ENCODE measurements at places on chromosomes 11 and 22.
A peak's percentile ranks its signal among the peaks of the same experiment; 100 is the strongest.

GRCh38 chr11:35971841-35972422 lies 28.1 kb downstream of the LDLRAD3 start:
- no peak for DNase-seq

GRCh38 chr11:110463153-110463552 lies 33.4 kb downstream of the FDX1 start:
- DNase-seq: peak; percentile 43

DNA sequence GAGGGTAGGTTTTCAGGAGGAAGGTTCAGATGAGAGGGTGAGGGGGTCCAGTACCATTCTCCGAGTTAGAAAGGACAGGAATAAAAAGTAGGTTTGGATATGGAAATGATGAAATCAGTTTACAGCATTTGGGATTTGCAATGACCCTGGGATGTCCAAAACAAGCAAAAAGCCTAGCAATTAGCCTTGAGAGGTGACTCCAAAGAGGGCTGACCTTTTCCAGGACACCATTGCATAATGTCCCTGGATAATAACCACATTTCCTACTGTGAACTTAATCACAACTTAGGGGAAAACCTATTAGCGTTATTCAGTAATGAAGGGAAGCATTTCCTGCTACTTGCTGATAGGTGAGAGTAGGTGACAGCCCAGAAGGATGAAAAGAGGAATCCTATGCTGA lies 101.4 kb upstream of the ARHGAP42 start:
- DNase-seq: no peak

- no peak for DNase-seq
Measured at GRCh38 chr11:85379066-85379465, 248.1 kb downstream of the DLG2 start.

- DNase-seq: no peak
Measured at GRCh38 chr22:29207562-29208501, 2.1 kb downstream of the EMID1 start.

- DNase-seq: peak; percentile 1
Measured at GRCh38 chr11:67732045-67732787, 57.8 kb upstream of the ALDH3B2 start.

- no peak for DNase-seq
Measured at GRCh38 chr11:35042224-35042623, 96.7 kb upstream of the CD44 start.

DNA sequence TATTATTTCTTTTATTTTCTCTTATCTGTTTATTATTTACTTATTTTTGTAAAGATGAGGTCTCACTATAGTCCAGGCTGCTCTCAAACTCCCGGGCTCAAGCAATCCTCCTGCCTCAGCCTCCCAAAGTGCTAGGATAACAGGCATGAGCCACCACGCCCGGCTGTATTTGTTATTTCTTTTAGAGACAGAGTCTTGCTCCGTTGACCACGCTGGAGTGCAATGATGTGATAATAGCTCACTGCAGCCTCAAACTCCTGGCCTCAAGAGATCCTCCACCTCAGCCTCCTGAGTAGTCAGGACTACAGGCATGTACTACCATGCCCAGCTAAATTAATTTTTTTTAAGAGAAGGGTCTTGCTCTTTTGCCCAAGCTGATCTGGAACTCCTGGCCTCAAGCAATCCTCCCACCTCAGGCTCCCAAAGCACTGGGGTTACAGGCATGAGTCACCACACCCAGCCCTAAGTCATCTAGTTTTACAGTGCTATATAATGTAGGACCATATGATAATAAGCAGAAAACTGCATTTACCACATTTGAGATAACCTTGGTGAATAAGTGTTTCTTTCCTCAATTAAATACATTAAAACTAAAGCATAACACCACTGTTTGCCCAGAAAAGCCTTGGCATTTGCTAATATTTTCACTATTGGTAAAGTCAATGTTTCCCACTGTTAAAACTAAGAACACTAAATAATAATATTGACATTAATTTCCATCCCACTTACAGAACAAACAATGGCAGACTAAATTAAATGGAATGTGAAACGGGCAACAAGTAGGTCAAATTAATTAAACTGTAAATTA lies 127.5 kb downstream of the SIK3 start:
- DNase-seq: no peak

DNA sequence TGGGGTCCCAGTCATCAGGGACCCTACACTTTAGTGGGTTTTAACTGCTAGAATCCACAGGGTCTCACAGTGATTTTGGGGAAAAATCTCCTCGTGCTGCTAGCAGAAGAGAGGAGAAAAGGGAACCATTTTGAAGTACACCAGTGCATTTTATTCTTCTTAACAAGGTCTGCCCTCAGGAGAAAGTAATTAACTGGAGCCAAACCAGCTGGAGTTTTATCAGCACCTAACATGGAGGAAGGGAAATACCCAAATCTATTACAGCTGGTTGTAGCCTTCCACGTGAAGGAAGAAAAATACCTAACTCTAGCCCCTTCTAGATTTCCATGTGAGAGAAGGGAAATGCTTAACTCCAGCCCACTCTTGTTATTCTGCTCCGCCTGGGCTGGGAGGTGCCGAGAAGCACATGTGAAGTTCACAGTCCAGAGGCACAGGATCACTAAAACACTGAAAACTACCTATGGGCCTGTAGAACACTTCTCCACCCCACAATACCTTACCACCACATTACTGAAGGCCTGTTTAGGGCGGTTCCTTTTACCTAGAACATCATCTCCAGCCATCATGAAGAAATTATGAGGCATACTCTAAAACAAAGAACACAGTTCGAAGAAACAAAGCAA lies 31.3 kb upstream of the TEAD1 start:
- DNase-seq: no peak

- DNase-seq: peak; percentile 67
Measured at GRCh38 chr11:14308114-14308896, 50.7 kb downstream of the RRAS2 start.

DNA sequence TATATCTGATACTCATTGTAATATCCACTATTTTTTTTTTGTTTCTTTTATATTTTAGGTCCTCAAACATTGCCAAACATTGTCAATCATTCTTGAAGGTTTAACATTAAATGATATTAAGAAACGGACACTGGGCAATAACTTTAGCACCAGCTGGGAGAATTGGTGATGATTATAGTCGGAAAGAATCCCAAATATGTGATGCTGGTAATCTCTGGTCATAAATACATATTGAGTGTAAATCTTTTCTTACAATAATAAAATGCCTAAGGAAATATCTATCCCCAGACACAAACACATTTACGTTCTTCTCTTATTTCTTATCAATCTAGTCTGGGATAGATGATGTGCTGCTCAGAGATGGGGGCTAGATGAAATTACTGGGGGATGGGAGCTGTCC lies 25.2 kb downstream of the OR51E2 start:
- no peak for DNase-seq

GRCh38 chr11:130213979-130214281 lies 54.3 kb downstream of the ST14 start:
- DNase-seq: no peak

DNA sequence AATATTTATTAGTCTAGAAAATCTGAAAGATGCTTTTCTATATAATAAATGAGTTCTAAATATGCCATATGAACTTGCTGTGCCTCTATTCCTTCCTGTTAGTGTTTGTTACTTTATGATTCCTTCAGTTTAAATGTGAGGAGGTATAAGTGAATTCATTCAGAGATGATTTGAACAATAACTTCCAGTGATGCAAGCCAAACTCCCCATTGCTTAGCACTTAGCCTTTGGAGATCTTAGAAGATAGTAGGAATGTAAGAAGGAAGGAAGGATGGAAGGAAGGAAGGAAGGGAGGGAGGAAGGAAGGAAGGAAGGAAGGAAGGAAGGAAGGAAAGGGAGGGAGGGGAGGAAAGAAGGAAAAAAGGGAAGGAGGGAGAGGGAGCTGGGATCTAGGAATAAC lies 25.1 kb downstream of the MMP13 start:
- no peak for DNase-seq

GRCh38 chr11:81005595-81005994 lies 1564.8 kb upstream of the TENM4 start:
- no peak for DNase-seq

- no peak for DNase-seq
Measured at GRCh38 chr11:61578819-61579675, 1.8 kb downstream of the SYT7 start.

- DNase-seq: no peak
Measured at GRCh38 chr11:119147604-119148333, 1.1 kb upstream of the ABCG4 start.

DNA sequence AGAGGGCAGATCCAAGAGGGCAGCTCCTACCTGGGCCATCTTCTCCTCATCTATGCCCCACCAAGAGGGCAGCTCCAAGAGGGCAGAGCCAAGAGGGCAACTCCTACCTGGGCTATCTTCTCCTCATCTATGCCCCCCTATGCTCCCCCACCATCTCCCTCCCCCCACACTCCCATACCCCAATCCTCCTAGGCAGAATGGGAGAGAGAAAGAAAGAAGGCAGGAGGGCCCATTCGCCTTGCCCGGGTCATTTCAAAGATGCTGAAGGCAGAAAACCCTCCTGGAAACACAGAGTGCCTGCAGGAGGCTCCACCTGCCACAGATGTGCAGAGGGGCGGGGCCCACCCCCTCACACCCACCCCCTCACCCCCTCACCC lies 78.5 kb downstream of the BUD13 start:
- no peak for DNase-seq

DNA sequence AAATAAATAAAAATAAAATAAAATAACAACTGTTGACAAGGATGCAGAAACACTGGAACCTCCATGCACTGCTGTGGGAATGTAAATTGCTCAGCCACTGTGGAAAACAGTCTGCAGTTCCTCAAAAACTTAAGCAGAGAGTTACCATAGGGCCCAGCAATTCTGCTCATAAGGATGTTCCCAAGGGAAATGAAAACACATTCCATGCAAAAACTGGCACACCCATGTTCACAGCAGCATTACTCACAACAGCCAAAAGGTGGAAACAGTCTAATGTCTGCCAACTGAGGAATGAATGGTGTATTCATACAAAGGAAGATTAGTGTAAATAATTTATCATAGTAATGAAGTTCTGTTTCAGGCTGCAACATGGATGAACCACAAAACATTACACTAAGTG lies 3.2 kb upstream of the KRTAP5-10 start:
- DNase-seq: no peak

DNA sequence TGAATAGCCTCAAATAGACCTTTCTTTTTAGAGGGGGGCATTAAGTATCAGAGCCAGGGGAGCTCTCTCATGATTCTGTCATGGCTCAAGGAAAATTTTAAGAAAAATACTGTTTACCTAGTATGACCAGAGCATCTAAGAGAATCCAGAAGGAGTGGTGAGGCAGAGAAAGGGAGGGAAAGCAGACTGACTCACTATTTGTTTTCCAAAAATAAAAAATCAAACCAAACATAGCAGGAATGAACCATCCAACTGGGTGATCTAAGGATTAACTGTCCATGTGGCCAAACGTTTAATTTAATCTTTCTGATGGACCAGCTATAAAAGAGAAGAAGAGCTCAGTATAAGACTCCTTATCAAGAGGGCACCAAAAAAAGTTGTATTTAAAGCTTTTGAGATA lies 70.8 kb downstream of the GAB2 start:
- DNase-seq: no peak

- no peak for DNase-seq
Measured at GRCh38 chr11:26244207-26244606, 87.7 kb upstream of the ANO3 start.

DNA sequence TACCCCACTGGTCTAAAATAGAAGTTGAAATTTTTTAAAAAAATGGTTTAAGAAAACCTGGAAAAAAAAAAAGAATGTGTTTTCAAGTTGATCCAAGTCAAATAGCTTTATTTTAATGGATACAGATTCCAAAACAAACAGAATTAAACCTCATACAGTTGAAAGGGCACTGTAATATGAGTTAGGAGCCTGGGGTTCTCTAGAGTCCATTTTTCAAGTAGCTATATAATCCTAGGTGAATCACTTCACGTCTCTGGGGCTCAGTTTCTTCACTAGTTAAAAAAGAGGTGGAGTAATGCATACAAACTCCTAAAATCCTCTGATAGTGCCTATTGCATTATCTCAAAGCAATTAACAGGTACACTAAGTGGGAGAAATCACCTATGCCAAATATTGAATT lies 132.9 kb downstream of the BBOX1 start:
- DNase-seq: no peak

- no peak for DNase-seq
Measured at GRCh38 chr11:94309757-94310156, 5.4 kb downstream of the IZUMO1R start.

DNA sequence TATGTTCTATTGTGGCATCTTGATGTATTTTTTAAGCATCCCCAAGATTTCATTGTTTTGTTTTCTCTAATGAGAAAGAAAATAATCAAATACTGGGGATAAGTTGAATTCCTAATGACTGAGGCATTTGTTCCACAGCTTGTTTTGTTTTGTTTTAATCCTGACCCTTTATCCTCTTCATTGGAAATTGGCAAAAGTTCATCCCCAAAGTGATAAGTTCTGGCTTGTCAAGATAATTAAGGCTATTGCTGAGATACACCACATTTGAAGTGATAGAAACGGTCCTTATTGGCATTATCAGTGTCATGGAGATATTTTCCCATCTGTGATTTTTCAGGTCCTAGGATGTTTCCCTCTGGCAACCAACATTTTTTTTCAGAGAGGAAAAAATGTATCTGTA lies 65.0 kb downstream of the SLC36A4 start:
- no peak for DNase-seq

GRCh38 chr11:95585752-95586077 lies 203.9 kb downstream of the FAM76B start:
- no peak for DNase-seq

DNA sequence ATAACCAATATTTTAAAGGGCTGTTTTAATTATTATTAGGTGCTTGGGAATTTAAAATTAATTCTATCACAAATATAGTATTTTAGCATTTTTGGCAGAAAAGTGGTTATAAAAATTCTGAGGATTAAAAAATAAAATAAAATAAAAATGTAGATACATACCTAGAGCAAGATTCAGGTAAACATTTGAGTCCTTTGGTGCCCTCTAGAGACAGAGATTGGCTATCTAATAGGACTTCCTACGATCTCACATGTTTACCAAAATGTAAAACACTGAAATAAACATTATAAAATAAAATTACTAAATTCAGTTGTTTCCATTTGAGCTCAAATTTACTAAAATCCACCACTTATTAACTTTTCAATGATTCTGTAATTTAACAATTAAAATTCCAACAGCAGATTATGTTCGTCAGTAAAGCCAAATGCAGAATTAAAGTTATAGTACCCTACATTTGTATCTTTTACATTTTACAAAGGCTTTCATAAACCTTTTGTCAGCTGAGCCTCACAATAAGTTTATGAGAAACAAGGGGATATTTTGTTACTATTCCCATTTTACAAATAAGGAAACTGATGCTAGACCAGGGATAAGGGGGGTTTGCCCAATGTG lies 27.7 kb downstream of the SLC36A4 start:
- DNase-seq: peak; percentile 50

DNA sequence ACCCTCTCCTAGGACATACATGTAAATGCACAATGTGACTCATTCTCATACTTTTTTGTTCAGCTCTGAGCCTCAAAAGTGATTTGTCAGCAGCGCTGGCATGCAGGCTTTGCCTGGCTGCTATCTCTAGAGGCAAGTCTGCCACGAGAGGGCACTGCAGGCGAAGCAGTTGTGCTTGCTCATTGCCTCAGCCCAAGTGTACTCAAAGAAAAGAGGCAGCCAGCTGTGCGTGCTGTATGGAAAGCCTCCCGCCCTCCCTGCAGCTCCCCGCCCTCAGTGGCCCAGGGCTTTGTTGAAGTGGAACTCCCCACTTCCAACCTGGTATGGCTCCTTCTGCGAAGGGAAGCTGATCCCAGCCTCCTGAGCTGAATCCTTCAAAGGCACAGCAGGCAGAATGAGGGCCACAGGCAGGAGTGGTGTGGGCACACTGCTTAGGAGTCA lies 16.3 kb downstream of the SDHAF2 start:
- DNase-seq: peak; percentile 68

All from dermis microvascular lymphatic vessel endothelial cell (primary cell).